ENCODE measurements at places on chromosomes 12 and 14. TPM values are rescaled to one million over a fixed set of nuclear protein-coding genes. Genes with fewer than 3 reads are reported as not detected.

Gene SP7
- 0.13 TPM for polyA plus RNA-seq

Gene EMP1
- 111 TPM for polyA plus RNA-seq

Gene KCNH5
- not detected for polyA plus RNA-seq

Gene C12orf56
- 2.7 TPM for polyA plus RNA-seq

Gene INHBC
- not detected for polyA plus RNA-seq

Gene KRT4
- polyA plus RNA-seq, result not detected

Gene SLCO1B1
- not detected for polyA plus RNA-seq

Gene GTF2A1
- 19.8 TPM for polyA plus RNA-seq

Gene GOLGA3
- polyA plus RNA-seq, result 48.8 TPM

DNA sequence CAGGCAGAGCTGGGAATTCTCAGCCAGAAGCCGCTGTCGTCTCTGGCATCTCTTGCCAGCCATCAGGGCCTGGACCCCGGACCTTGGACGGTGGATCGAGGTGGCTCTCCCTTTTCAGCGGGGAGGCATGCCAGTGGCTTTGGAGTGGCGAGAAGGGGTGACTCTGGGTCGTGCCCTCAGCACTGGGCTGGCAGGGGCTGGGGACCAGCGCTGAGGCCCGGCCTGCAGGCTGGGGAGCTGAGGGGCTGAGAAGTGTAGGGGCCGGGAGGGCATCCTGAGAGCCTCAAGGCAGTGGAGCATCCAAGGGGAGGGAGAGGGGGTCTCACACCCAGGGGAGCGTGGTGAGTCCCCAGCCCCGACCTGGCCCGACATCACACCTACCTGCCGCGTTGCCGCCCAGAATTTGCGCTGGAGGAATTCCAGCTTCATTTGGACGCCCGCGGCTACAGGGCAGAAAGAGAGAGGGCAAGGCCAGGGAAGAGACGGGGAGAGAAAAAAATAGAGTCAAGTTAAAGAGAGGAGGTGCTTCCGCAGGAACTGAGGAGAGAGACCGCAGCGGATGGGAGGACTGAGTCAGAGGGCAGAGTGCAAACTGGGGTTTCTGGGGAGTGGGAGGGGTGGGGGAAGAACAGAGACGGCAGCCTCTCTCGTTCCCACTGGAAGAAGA is 9.0 kb upstream of the LRTM2 start:
- no peak for DNase-seq

DNA sequence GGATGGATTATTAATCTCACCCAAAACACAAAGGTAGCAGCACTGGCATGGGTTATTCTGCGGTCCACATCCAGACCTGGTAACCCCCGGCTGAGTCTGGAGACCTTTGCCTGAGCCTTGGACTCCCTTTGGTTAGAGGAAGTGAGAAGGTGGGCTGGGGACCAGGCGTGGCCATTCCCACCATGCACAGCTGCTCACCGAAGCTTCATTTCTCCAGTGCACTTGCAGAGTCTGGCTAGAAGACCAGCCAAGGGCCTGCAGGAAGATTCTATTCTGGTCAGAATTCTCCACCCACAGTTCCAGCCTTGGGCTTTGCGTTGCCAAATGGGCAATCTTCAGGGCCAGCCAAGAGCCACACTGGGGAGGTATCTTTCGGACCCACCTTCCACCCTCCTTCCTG is 73.0 kb downstream of the LGMN start:
- DNase-seq, result no peak

DNA sequence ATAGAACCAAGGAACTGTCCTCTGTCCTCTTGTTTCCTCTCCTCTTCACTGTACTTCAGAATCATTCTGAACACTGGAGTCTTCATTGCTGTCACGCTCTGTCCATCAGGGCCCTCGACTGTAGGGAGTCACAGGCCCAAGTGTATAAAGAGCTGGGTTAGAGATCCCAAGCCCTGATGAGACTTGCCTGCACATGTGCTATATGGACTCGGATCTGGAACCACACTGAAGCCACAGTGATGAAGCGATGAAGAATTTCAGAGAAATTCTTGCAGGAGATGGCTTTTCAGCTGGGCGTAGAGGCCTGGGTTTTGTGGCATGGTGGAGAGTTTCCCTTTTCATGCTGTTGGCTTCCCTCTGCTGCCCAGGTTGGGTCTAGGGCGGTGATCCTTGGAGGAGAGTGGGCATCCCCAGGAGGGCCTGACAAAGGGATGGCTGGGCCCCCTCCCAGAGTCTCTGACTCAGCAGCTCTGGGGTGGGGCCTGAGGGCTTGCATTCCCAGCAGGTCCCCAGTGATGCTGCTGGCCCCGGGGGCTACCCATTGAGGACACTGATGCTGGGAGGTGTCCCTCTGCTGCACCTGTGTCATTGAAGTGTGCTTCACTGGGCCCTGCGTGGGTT is 39.6 kb upstream of the YY1 start:
- DNase-seq, result no peak

DNA sequence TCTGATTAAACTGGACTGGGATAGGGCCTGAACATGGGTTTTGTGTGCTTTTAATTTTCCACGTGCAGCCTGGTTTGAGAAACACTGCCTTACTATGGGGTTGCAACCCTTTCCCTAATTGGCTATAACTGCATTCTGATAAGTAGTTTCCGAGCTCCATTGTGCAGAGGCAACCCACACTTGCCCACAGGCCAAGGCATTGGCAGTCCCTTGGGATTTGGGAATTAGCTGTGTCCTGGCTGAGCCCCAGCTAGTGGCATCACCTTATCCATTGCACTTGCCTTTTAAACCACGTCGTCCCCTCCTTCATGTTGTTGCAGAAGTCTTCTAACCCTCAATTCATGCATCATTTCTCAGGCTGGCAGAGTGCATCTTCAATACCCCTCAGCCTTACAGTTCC is 10.2 kb downstream of the VCPKMT start:
- DNase-seq, result no peak

DNA sequence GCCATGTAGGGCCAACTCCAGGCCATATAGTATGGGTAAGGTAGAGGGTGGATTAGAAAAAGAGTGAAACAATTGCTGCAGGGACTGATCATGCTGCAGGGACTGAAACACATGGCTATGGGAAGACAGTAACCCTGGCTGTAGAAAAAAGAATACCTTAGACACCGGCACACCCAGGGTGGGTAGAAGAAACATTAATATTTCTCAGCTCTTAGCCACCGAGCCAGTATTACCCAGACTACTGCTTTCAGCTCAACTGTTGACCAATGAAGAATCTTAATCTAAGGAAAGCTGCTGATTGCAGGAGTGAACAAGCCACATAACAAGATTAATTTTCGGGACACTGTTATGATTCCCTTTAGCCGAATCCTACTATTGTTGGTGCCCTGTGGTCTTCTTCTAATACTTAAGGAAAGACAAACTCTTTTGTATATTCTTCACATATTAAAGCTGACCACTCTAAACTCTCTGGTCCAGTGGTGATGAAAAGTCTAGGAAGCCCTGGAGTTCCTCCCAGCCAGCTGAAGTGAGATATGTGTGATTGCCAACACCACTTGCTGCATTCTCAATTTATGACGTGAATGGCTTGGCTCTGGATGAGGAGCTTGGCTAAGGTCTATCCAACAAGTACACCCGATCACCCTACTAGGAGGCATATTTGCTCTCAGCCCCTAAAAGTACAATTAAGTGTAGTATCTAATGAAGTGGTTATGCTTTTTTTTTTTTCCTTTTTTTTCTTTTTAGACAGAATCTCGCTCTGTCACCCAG is 69.2 kb downstream of the NOVA1 start:
- DNase-seq, result peak; percentile 32

- no peak for DNase-seq
Observed at GRCh38 chr12:75208856-75209811, 505 bp downstream of the KCNC2 start.

DNA sequence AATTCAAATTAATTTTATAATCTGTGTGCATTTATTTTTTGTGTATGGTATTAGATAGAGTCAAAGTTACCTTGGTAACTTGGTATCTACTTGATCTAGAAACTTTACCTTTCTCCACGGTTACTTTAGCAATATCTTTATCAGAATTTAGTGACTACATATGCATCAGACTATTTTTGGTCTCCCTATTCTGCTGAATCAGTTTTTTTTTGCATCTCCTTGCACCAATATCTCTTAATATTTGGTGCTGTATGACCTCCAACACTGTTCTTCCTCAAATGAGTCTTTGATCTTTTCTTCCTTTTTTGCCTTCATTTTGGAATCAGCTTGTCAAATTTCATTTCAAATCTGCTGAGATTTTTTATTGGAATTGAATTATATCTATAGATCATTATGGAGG is 828.2 kb upstream of the FOXG1 start:
- no peak for DNase-seq

DNA sequence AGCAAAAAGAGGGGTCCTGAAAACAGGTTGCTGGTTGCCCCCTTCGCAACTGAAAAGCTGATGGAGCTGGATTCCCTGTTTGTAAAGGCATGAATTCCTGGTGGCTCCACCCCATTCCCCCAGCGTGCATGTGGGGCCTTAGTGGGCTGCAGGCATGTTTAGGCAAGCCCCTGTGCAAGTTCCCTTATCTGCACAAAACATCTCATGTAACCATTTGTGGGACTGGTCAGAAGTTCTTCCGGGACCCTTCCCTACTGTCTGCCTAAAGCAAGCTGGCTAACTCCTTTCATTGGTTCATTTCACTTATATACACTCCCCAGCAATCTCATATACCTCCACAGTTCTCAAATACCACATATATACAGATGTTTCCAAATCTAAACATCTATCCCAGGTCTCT is 24.0 kb upstream of the HIGD1C start:
- no peak for DNase-seq

DNA sequence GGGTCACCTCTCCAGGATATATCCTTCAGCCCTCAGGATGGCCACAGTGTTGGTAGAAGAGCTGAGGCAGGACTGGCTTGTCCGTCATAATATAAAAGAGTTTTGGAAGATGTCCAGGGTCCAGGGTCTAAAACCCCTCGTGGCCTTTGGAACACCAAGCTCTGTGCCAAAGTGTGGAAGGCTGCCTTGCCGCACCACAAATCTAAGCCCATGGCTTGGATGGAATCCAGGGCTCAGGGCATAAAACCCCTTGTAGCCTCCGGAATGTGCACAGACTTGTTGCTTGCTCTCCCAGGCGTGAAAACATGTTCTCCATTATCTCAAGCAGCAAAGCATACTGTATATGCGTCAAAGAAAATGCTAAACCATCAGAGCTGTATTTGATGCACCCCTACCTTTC is 46.7 kb downstream of the TNFAIP2 start:
- DNase-seq, result no peak

DNA sequence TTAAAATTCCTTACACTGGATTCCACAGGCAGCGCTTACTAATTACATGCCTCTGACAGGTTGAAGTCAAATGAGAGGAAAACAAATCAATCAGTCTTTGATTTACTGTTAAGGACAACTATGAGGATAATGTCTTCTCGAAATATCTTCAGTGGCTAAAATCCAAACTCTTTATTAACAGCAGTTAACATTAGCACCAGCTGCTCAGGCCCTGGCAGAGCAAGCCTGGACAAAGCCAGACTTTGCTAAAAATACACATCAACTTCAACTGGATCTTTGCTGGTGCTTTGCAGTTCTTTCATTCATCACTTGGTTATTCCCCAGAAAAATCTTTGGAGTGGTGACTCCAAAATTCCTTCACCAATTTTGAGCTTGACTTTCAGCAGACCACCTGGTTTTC is 98.7 kb downstream of the HECTD4 start:
- DNase-seq, result no peak

DNA sequence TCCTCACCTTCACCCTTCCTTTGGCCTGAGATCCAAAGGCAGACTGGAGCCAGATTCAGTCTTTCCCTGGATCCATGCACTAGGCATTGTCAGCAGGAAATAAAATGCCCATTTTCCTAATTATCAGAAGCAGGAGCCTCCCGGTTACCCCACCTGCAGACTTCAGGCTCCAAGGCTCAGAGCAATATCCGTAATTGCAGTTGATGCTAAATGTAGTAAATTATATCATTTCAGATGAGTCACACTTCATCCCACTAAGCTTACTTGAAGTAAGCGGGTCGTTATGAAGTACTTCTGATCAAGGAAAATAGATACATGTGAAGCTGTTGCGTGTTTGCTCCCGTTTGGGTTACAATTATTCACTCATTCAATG is 110.7 kb upstream of the SFSWAP start:
- no peak for DNase-seq

GRCh38 chr14:40410708-40411107 is 978.5 kb upstream of the FBXO33 start:
- no peak for DNase-seq

GRCh38 chr12:115871714-115872113 is 405.8 kb downstream of the MED13L start:
- DNase-seq, result no peak

GRCh38 chr14:68781161-68782021 is 11.5 kb downstream of the ZFP36L1 start:
- DNase-seq, result no peak

GRCh38 chr12:1916371-1917171 is 1.9 kb downstream of the CACNA2D4 start:
- DNase-seq, result no peak

- DNase-seq, result no peak
Observed at GRCh38 chr14:106850913-106851825, 1324.8 kb downstream of the TMEM121 start.

DNA sequence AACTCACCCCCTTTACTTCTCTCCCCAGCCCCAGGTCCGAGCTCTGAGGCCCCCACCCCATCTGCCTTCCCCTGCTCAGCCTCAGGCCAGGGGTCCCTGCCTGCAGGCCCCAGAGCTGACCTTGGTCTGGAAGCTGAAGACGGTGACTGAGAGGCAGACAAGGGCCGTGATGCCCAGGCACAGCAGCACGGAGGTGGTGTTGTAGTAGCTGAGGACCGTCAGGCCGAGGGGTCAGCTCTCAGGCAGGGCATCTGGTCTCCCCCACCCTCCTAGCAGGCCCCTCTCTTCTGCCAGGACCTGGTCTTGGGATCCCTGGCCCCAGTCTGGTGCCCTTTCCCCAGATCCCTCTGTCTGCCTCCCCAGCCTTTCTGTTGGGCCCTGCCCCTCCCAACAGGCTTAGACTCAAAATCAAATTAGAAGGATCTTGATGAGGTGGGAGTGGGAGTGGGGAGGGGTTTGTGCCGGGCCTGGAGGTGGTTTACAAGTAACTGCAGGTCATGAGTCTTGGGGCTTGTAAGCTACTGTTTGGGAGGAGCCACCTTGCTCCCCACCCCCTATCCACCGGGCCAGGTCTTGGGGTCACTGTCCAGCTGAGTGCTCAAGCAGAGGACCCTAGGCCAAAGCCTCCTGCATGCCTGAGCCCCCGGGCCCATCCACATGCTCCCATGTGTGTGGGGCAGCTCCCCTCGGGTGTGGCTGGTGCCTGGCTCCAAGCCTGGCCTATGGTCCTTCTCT is 14.2 kb downstream of the FAIM2 start:
- DNase-seq, result no peak

- no peak for DNase-seq
Observed at GRCh38 chr12:65740506-65740872, 83.8 kb upstream of the HMGA2 start.

DNA sequence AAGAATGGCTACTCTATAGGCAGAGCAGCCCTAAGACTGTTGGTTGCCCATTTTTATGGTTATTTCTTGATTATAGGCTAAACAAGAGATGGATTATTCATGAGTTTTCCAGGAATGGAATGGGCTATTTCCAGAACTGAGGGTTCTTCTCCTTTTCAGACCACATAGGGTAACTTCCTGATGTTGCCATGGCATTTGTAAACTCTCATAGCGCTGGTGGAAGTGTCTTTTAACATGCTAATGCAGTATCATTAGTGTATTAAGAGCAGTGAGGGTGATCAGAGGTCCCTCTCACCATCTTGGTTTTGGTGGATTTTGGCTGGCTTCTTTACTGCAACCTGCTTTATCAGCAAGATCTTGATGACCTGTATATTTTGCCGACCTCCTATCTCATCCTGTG is 904.6 kb upstream of the FBXO33 start:
- DNase-seq, result no peak

- no peak for DNase-seq
Observed at GRCh38 chr12:7096979-7097378, 4.7 kb upstream of the C1R start.

All from hindlimb muscle (tissue), 1 donor.